ENCODE measurements at places on chromosomes 7 and 10. TPM values are rescaled to one million over a fixed set of nuclear protein-coding genes. Genes with fewer than 3 reads are reported as not detected.

The MSS51 gene
- total RNA-seq = 0.86 TPM

The TBC1D12 gene
- 17.8 TPM for total RNA-seq

The OR9A2 gene
- not detected for total RNA-seq

The HMX3 gene
- not detected for total RNA-seq

The KIF11 gene
- 18.6 TPM for total RNA-seq

The CALHM3 gene
- total RNA-seq = not detected

The TRPV5 gene
- not detected for total RNA-seq

Data from G401 (cell line).